Activated CD4-positive, alpha-beta T cell treated with anti-CD3 and anti-CD28 coated beads, Interleukin-2, amount 10 ng/mL, durations not matched to agents 7 days and 5 days (primary cell): ENCODE measurements at places on chromosomes 7 and 10. TPM values are rescaled to one million over a fixed set of nuclear protein-coding genes. Genes with fewer than 3 reads are reported as not detected.

GPR26 gene
- total RNA-seq = not detected

GRCh38 chr7:93914581-93915066 lies 6.9 kb upstream of the GNG11 start:
- no peak for DNase-seq
- no peak overlapping the region for H3K4me3 ChIP-seq
- peaks cover 12% of the 10 kb centered on the region for H3K27me3 ChIP-seq
- no peak overlapping the region for H3K27ac ChIP-seq

DNA sequence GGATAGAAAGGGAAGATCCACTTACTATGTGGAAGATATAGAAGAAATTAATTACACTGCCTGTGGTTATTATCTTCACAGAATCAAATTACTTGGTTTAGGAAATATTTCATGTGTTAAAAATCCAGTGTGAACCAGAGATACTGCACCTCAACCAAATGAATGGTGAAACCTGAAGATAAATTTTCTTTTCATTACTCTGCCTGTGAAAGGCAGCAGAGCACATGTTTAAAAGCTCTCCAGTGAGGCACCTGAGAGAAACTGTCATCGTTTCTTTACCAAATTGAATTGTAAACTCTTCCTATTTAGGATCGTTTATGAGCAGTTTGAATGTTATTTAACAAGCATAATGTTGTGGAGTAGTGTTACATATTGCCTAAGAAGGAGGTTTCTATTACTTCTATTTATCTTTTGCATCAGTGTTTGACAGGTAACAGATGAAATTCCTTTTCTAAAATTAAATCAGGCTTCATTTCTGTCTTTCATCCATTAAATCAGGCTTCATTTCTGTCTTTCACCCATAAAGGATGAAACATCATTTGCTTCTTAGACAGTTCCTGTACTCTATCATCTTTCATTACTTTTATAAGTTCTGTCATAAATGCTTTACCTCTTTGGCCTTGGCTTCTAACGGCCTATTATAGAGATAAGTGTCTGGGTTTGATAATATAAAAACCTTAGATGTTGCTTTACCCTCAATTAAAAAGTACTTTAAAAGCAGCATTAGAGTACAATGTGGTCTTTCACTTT lies 266.6 kb downstream of the NXPH1 start:
- H3K4me3 ChIP-seq = no peak overlapping the region
- H3K27ac ChIP-seq = no peak overlapping the region
- no peaks in the 10 kb centered on the region for H3K4me1 ChIP-seq
- no peaks in the 10 kb centered on the region for H3K27me3 ChIP-seq
- H3K36me3 ChIP-seq = no peaks in the 10 kb centered on the region

DNA sequence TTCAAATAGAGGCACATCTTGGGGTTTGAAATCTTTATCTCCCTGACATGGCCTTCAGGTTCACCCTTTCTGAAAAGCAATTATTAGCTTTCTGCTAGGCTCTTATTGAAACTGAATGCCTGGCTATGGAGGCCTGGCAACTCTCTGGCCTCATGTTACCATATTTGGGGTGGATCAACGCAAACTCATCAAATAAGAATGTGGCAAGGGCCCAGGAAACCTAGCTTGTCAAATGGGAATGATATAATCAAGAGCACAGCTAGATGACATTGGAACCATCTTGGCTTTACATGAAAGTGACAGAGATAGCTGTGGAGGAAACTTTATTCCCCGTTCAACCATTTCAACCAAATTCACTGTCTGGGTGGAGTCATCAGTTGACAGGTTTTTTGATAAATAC lies 202.8 kb upstream of the SMIM30 start:
- H3K27me3 ChIP-seq = no peaks in the 10 kb centered on the region
- H3K4me3 ChIP-seq = no peak overlapping the region
- H3K27ac ChIP-seq = no peak overlapping the region
- DNase-seq = no peak
